ENCODE measurements at places on chromosomes 4 and X.
A peak's percentile ranks its signal among the peaks of the same experiment; 100 is the strongest.

- no peak for DNase-seq
These were observed 207.1 kb downstream of the TRAM1L1 start for GRCh38 chr4:116878280-116878679.

GRCh38 chr4:48578132-48578968 is 88.3 kb downstream of the ZAR1 start:
- DNase-seq: no peak

- DNase-seq: no peak
These were observed 96.6 kb downstream of the SH3KBP1 start for GRCh38 chrX:19790829-19791228.

DNA sequence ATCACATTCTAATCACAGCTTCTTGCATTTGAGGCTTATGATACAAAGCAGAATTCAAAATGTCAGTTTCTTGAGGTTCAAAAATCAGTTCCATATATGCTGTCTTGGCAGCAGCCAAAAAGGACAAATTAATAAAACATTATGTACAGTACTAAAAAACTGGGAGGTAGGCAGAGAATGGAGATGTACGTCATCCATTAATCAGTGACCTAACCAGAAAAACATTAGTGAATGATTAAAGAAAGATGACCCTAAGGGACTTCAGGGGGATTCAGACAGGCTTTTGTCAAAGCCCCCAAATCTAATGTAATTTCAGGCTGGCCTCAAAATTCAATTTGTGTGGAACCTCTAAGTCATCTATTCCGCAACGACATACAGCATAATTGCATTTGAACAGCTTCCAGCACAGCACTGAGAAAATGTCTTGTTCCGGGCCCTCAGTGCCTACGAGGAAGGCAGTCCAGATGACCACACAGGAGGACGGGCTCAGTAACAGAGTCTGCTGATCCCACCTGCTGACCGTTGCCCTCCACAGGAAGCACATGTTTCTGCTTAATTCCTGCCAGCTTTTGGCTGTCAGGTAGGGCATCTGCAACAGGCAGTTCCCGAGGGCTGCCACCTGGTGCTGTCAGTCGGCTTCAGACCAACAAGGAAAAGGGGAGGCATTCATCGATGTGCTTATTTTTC is 83.8 kb upstream of the HHIP start:
- DNase-seq: no peak

DNA sequence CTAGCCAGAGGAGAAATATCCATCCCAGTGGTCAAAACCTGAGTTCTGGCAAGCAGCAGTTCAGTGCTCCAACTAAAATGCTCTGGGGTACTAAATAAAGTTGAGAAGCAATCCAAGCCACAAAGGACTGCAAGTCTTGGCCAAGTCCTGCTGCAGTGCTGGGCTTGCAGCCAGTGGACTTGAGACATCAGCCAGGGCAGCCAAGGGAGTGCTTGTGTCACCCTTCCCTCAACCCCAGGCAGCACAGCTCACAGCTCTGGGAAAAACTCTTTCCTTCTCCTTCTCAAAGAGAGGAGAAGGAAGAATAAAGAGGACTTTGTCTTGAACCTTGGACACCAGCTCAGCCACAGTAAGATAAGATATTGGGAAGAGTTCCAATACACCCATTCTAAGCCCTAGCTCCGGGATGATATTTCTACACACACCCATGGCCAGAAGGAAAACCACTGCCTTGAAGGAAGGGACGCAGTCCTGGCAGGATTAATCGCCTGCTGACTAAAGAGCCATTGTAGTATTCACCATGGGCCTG is 99.8 kb downstream of the PTCHD1 start:
- DNase-seq: no peak

GRCh38 chr4:55186123-55186522 is 60.7 kb upstream of the KDR start:
- DNase-seq: no peak

- DNase-seq: no peak
These were observed 644.1 kb upstream of the PITX2 start for GRCh38 chr4:111266937-111267336.

- DNase-seq: peak; percentile 65
These were observed 1.6 kb downstream of the PRICKLE3 start for GRCh38 chrX:49184294-49185281.

DNA sequence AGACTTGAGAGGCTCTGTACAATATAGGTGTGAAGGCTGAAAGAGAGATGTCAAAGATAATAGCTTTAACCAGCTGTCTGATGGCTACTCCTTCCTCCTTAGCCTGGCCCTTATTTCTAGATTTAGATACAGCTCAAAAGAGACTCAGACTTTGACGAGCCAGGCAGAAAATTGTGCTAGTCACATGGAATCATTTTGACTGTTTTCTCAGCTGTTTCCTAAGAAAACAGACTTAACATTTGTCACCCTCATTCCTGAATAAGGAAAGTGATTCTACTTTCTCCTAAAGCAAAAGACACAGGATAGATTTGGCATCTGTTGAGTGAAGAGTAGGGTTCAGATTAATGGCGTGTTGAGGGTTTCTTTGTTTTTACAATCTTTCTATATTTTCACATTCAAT is 340.7 kb downstream of the DHX15 start:
- DNase-seq: no peak

DNA sequence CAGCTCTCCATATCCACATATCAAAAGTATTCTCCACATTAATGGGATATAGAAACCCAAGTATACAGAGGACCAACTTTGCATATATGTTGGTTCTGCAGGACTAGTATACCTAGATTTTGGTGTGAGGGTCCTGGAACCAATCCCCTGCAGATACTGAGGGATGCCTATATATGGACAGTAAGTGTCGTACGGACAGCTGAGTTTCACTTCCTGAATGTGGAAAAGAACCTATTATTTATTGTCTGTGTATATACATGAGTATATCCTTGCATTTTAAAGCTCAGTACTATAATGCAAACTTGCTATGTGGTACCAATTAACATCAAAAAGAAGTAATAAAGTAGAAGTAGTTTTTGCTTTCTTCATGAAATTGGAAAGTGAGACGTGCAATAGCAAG is 101.9 kb downstream of the FBXW7 start:
- DNase-seq: no peak

DNA sequence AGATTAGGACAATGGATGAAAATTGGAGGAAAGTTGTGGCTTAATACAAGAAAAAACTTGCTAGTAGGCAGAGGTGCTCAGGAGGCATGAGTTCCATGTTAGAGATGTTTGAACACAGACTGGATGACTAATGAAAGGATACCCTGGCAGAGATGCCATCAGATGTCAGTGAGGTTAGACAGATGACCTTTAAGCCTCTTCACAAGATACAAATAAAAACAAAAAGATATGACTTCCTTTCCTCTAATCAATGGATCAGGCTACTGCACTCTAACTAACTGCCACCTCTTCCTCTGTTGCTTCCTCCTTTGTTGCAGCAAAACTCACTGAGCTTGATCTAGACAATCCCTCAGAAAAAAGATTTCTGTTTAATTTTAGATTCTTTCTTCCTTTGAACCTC is 14.7 kb downstream of the STAP1 start:
- no peak for DNase-seq

DNA sequence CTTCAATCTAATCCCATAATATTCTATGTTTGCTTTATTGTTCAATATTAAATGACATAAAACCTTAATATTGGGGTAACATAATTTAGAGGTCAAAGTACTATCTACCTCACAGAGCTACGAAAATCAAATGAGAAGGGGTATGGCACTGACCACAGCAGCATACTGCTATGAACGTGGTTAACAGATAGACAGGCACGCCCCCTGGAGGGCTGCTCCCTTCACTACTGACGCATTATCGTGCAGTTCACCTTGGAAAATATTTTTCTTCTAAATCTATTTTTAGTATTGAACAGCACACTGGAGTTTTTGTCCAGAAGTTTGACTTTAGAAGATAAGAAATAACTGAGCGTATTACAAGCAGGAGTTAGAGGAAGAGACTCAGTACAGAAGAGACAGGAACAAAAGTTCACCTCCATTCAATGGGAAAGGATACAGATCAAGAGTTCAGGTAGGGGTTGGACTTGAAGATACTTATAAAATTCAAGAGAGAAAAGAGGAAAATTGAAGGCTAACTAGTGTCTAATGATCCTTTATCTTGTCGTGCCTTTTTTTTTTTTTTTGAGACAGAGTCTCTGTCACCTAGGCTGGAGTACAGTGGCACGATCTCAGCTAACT is 22.7 kb downstream of the MAP9 start:
- DNase-seq: no peak

DNA sequence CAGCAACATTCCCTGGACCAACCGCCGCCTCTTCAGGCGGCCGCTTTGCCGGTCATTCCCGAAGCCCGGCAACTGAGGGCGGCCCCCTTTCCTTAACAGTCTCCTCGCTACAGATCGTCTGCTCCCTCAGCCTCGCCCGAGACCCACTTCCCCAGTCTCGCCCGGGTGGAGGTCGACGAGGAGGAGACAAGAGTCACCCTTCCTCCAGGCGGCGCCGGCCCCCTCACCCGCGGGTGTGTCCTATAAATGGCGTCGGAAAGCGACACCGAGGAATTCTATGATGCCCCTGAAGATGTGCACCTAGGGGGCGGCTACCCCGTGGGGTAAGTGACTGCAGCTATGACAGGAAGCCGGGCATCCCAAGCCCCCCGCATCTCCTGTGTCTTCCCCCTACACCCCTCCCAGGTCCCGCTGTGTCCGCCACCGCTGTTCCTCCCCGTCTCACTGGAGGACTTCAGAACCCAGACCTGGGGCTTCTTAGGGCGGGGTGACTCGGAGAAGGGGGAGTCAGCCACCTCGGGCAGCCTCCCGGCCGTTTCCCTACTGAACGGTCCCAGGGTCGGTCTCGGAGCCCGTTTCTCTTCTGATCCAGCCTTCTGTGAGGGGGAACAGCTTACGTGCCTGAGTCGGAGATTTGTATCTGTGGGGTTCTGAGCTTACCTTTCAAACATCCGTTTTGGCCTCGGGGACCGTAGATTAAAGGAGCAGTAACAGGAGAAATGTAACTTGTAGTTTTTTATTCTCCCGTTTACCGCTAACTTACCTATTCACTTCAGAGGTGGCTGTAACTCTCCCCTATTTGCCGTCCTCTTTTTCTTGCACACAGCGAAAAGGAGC is 570 bp downstream of the WDR44 start:
- DNase-seq: peak; percentile 77

DNA sequence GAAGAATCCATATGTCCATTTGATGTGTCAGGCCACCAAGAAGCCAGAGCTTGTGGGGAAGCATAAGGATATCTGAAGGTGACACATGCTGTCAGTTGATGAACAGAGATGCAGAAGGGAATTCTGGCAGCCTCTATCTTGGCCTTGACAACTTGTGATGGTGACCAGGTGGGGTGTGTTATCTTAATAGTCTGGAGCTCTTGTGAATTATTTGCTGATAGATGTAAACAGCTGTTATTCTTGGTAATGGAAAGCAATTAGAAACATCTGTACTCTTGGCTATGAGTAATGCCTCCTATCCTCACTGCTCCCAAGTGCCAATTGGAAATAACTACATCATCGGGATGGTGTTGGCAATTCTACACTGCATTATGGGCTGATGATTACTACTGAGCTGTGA is 51.9 kb downstream of the NAA11 start:
- no peak for DNase-seq

GRCh38 chr4:120327276-120327675 is 260.6 kb upstream of the MAD2L1 start:
- no peak for DNase-seq

GRCh38 chr4:20253283-20253734 is 1.6 kb downstream of the SLIT2 start:
- no peak for DNase-seq

GRCh38 chrX:99461223-99461622 is 948.9 kb downstream of the PCDH19 start:
- DNase-seq: no peak

DNA sequence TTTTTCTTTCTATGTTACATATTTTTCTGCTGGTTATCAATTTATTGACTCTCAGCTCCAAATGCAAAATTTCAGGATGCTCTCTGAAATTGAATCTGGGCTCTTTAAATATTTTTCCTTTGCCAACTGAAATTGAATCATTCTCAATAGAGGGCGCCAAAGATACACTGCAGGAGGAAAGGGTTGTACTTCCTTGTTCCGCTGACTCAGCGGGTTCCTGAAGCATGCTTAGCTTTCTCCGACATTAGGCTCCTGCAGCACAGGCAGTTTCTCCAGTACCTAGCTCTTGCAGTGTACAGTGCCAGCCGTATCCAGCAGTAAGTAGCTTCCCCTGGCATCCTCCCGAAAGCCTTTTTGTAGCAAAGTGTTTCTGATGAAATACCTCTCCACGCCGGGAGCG is 28.8 kb upstream of the CFAP47 start:
- DNase-seq: no peak

DNA sequence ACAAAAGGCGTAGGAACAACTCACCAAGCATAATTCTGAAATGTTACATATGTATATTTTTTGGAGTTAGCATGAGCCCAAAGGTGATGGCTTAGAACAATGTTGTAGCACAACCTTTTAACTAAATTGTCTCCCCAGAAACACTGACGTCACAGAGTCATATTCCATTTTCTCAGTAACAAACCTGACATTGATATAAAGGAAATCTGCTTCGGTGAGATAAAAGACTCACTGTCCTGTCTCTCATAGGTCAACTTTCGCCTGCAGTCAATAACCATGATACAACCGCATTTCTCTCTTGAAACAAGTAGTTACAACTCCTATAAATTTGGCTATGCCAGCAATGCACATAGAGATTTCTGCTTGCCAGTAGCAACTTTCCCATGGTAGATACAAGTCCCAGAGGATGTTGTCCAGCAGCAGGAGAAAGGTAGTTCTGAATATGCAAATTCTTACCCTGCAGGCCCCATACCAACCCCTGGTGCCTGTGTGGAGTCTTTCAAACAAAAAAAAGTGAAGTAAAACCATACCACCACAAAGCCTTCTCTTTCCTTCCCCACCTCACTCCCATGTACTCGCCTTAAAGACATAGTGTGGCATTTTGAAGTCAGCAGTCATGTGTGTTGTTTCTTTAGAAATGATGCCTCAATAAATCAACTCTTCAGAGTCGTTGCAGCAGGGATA is 47.9 kb downstream of the MTM1 start:
- no peak for DNase-seq

- no peak for DNase-seq
These were observed 1083.1 kb upstream of the PCDH10 start for GRCh38 chr4:132065940-132066495.

Measured in activated CD8-positive, alpha-beta memory T cell treated with anti-CD3 and anti-CD28 coated beads for 24 hours (primary cell).